ENCODE measurements at places on chromosomes 4 and X. TPM values are rescaled to one million over a fixed set of nuclear protein-coding genes. Genes with fewer than 3 reads are reported as not detected.

GPAT3 gene
- total RNA-seq, result 22.6 TPM

SRPX gene
- total RNA-seq, result 46.6 TPM

DNA sequence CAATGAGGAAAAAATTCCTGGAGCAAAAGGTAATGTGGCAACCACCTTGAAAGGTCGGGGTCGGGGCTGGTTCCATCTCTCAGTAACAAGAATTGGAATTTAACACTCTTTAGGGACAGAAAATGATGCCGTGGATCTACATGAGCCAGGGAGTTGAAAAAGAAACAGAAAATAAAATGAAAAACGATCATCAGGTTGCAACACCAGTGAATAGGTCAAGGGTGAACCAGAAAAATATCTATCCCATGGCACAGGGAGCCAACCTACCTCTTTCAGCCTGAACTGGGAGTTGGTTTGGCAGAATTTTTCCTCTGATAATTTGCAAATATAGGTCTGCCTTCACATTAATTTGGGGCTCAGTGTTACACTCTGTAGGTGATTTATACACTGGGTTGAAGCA lies 93.7 kb downstream of the C4orf33 start:
- no peaks in the 10 kb centered on the region for H3K4me1 ChIP-seq
- no peaks in the 10 kb centered on the region for H3K36me3 ChIP-seq
- H3K27ac ChIP-seq, result no peak overlapping the region
- DNase-seq, result no peak
- no peak overlapping the region for H3K4me3 ChIP-seq
- no peaks in the 10 kb centered on the region for H3K27me3 ChIP-seq

DNA sequence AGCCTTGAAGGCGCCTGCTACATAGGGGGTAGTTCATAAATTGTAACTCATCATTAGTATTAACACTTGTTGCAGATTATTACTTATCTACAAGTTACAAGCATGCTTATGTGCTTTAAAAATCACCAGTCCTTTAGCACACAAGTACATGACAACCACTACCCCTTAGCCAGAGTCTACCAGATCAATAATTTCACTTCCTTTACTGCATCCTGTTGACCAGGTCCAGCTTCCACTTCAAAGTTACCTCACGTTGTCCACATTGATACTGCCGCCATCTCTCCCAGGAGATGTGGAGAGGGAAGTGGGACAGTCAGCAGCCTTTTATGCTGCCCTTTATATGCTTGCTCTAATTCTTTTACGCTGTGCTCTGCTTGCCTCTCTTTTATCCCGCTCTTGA lies 231.3 kb upstream of the CXXC4 start:
- H3K27me3 ChIP-seq, result no peaks in the 10 kb centered on the region
- H3K4me3 ChIP-seq, result no peak overlapping the region
- H3K36me3 ChIP-seq, result no peaks in the 10 kb centered on the region
- DNase-seq, result no peak
- H3K27ac ChIP-seq, result no peak overlapping the region
- H3K4me1 ChIP-seq, result no peaks in the 10 kb centered on the region

HSFX3 gene
- not detected for total RNA-seq

GRCh38 chr4:137623013-137623412 lies 90.7 kb upstream of the PCDH18 start:
- H3K4me3 ChIP-seq, result no peak overlapping the region
- no peak for DNase-seq
- no peaks in the 10 kb centered on the region for H3K4me1 ChIP-seq
- no peak overlapping the region for H3K27ac ChIP-seq

PABPC1L2A gene
- total RNA-seq, result not detected

GRCh38 chrX:123588723-123589122 lies 144.1 kb downstream of the THOC2 start:
- no peaks in the 10 kb centered on the region for H3K27me3 ChIP-seq
- H3K36me3 ChIP-seq, result no peaks in the 10 kb centered on the region
- H3K4me1 ChIP-seq, result no peaks in the 10 kb centered on the region
- H3K4me3 ChIP-seq, result no peak overlapping the region
- H3K27ac ChIP-seq, result no peak overlapping the region

DCAF8L2 gene
- not detected for total RNA-seq

GRCh38 chr4:147015491-147015890 lies 69.8 kb upstream of the TTC29 start:
- DNase-seq, result no peak
- no peak overlapping the region for H3K27ac ChIP-seq
- H3K27me3 ChIP-seq, result no peaks in the 10 kb centered on the region
- H3K4me1 ChIP-seq, result no peaks in the 10 kb centered on the region
- H3K4me3 ChIP-seq, result no peak overlapping the region

GRCh38 chr4:146852360-146852759 lies 93.3 kb downstream of the TTC29 start:
- no peaks in the 10 kb centered on the region for H3K27me3 ChIP-seq
- no peak for DNase-seq
- H3K27ac ChIP-seq, result no peak overlapping the region
- H3K4me1 ChIP-seq, result no peaks in the 10 kb centered on the region
- no peaks in the 10 kb centered on the region for H3K36me3 ChIP-seq

RPA4 gene
- 0.51 TPM for total RNA-seq
